ENCODE measurements at places on chromosomes 5 and 9. TPM values are rescaled to one million over a fixed set of nuclear protein-coding genes. Genes with fewer than 3 reads are reported as not detected.

The BAG1 gene
- 30.7 TPM for total RNA-seq

The CDC20B gene
- total RNA-seq = 0.07 TPM

The ARHGEF39 gene
- 3.6 TPM for total RNA-seq

The ACOT12 gene
- not detected for total RNA-seq

The CYLC2 gene
- total RNA-seq = not detected

The PLPP7 gene
- 1.0 TPM for total RNA-seq

The RAPGEF1 gene
- total RNA-seq = 20.0 TPM

The C5orf52 gene
- not detected for total RNA-seq

Data from A172 (cell line).